Adipocyte (in vitro differentiated cells): ENCODE measurements at places on chromosomes 7 and 10.
A peak's percentile ranks its signal among the peaks of the same experiment; 100 is the strongest.

- DNase-seq: peak; percentile 86
Observed at GRCh38 chr7:81469869-81470723, 299.8 kb downstream of the HGF start.

DNA sequence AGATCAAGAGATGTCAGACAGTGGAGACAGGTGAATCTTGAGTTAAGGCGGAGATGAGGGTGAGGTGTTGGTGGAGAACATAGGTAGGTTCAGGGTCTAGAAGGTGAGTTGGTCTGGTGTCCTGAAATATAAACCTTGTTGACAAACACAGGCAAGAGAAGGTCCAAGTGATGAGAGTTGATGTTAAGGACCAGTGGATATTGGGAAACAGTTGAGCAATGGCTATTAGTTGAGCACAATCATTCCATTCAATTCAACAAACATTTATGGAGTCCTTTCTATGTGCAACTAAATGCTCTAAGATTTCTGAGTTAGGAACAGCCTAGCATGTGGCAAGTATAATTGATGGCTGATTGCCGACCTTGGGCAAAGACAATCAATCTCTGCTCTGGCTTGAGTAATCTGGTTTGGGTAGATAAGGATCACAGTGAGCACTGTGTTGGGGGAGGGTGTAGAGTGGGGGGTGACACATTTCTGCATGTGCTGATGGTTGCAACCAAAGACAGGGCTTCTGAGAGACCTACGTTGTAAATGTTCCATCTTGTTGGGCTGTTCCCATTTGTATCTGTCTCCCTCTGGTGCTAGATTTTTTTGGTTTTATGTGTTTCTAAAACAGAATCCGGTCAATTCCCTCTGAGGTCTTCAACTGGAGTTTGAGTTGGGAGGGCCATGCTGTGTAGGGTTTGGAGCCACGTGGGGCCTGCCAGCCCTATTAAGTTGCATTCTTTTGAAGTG lies 201.1 kb downstream of the BAMBI start:
- DNase-seq: no peak

- no peak for DNase-seq
Observed at GRCh38 chr7:51325261-51325676, 8.7 kb upstream of the COBL start.

DNA sequence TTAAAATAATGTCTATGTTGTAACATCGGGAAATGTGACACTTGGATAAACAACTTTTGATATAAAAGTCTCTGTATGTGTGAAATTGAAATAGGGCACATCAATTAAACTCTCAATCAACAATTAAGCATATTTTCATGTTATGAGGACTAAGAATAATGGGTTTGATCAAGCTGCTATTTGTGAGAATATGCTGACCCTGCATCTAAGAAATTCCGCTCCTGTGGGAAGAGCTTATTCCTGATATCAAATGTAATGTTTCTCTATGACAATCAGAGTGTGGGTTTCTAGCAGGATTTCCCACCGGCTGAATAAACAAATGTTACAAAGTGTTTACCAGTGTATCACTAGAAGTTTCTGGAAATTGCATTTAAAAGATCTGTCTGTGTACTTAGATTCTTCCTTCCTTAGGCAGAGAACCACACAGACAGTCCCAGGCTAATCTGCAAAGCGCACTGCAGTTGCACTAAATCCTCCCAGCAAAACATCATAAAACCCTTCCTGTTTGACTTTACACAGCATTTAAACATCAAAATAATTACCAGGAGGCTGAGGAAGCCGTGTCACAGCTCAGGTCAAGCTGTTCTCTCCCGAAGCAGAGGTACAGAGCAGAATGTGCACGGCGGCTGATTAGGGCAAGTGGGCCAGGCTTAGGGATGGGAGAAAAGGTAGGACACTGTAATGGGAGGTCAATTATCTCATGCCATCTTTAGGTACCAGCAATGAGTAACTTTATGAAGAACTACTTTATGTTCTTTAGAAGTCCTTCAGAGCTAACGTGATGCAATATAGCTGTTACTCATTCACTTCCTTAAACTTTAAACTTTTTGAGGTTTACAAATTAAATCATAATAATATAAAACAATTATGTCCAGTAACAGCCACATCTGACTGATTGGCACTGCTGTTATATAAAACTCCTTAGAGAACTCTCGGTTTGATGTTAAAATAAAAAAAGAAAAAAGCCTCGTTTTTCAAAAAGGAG lies 109.1 kb upstream of the CTTNBP2 start:
- no peak for DNase-seq

DNA sequence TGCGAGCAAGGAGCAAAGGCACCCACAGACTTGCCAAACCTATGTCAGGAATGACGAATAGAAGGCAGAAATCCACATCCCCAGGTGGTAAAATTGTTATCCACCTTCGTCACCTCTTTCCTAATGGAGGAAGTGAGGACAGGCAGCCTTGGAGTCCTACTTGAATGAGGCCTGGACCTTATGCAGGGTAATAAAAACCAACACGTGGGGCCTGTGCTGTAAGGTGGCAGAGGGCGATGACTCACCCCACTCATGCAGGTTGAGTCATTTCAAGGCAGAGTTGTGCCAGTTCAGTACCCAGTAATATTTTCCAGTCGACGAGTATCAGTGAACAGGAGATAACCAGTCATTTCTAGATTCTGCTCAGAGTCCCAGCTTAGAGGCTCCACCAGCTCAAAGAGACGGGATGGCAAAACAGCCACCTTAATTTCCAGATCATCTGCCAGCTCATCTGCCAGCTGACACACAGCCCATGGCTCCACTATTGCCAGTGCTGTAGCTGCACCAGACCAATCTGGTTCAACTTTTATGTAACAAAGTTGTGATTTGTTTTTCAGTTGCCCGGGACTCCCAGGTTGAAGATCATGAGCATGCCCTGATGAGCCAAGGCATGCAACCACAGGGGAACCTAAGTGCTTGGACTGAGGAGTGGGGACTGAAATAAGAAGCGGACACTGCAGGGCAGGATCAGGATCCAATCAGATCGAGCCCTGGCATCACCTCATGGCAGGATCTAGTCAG lies 176.2 kb upstream of the ITGB1 start:
- peak; percentile 61 for DNase-seq
